Smooth muscle cell of the brain vasculature (primary cell): ENCODE measurements at places on chromosomes 6 and 20.
A peak's percentile ranks its signal among the peaks of the same experiment; 100 is the strongest.

DNA sequence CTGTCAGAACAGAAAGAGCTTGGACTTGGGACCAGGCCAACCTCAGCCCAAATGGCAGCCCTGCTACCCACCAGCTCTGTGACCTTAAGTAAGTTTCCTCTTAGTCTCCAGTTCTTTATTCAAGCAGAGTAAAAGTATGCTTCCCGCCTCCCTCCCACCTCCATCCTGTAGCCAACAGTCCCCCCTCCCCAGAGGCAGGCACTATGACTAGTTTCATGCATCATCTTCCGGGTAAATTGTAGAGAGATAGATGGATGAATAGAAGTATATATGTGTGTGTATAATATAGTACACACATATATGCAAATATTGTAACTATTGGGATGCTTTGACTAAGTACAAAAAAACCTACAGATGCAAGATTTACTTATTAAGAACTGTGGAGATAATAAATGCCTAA is 39.5 kb upstream of the B4GALT5 start:
- DNase-seq: no peak

- DNase-seq: peak; percentile 69
Measured at GRCh38 chr20:19817017-19817416, 59.0 kb downstream of the RIN2 start.

DNA sequence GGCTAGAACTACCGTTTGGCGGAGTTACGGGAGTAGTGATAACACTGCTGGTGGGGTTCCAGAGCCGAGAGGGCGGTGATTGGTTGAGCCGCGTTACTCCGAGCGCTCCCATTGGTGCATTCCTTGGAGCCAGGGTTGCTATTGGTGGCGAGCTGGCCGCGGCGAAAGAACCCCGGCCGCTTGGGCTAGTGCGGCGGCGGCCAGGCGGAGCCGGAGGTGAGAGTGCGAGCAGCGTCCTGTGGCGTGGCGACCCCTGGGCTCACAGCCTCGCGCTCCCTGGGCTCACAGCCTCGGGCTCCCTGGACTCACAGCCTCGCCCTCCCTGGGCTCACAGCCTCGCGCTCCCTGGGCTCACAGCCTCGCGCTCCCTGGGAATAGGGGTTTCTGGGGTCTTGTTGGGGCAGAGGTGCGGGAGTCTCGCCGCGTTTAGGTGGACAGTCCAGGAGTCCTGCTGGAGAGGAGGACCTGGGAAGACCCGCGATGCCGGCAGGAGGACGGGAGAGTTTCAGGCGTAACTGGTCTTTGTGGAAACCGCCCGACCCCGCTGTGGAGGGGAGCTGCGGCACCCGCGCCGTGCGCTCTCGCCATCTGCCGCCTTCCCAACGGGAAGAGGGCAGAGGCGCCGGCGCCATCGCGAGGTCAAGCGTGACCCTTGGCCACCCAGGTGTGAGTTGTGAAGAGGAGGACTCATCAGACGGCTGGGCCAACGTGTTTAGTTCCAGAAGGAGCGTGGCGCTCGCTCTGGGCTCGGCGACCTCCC is 12.2 kb downstream of the PRDM13 start:
- no peak for DNase-seq

- peak; percentile 44 for DNase-seq
Measured at GRCh38 chr6:16130932-16131387, 2.1 kb downstream of the MYLIP start.

DNA sequence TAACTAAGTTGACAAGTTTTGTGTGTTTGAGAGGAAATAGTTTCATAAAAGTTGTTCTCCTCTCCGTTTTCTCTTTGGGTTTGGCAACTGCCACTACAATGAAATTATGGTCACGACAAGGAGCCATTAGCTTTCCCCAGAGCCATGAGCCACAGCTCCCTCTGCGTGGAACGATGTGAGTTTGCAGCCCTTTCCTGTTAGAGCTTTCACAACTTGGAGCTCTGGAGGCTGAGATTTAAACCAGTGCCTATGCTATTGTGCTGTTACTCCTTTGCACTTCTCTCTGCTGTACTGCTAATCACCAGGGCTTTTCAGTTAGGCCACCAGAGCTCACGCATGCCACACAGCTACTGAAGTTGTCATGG is 29.3 kb upstream of the TXNDC5 start:
- DNase-seq: no peak

DNA sequence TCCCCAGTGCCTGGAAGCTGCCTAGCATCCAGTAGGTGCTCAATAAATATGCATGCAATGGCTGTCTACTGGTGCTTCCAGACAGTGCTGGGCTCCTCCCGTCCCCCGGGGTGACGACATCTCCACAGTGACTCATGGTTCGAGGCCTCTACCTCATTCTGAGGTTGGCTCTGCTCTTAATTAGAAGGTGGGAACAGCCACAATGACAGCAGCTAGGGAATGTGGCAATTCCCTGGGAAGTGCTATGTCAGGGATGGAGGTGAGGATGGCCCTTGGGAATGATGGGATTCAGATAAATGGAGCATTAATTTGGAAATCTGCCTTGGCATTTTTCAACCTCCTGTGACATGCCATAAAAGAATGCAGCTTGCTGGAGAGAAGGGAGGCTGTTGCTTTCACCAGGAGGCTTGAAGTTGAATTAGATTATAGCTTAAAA is 43.5 kb upstream of the NFATC2 start:
- DNase-seq: no peak

GRCh38 chr20:2693286-2694007 is 867 bp downstream of the EBF4 start:
- no peak for DNase-seq

- no peak for DNase-seq
Measured at GRCh38 chr6:111852725-111853124, 20.5 kb downstream of the FYN start.

GRCh38 chr20:46330831-46331371 is 22.6 kb upstream of the CDH22 start:
- DNase-seq: no peak

- DNase-seq: peak; percentile 21
Measured at GRCh38 chr6:8627085-8627861, 191.9 kb upstream of the SLC35B3 start.

DNA sequence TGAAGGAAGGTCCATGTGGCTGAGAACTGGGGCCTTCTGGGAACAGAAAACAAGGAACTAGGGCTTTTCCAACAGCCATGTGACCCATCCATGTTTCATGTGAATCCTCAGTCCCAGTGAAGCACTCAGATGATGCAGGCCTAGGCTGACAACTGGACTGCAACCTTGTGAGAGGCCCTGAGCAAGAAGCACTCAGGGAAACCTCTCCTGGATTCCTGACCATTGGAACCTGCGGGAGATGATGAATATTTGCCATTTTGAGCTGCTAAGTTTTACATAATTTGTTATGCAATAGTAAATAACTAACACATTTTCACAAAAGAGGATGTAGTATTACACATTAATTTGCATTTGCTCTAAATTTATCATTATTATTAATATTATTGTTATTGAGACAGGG is 38.4 kb upstream of the HLA-G start:
- DNase-seq: no peak

- DNase-seq: no peak
Measured at GRCh38 chr6:170485159-170485558, 67.9 kb downstream of the PSMB1 start.

DNA sequence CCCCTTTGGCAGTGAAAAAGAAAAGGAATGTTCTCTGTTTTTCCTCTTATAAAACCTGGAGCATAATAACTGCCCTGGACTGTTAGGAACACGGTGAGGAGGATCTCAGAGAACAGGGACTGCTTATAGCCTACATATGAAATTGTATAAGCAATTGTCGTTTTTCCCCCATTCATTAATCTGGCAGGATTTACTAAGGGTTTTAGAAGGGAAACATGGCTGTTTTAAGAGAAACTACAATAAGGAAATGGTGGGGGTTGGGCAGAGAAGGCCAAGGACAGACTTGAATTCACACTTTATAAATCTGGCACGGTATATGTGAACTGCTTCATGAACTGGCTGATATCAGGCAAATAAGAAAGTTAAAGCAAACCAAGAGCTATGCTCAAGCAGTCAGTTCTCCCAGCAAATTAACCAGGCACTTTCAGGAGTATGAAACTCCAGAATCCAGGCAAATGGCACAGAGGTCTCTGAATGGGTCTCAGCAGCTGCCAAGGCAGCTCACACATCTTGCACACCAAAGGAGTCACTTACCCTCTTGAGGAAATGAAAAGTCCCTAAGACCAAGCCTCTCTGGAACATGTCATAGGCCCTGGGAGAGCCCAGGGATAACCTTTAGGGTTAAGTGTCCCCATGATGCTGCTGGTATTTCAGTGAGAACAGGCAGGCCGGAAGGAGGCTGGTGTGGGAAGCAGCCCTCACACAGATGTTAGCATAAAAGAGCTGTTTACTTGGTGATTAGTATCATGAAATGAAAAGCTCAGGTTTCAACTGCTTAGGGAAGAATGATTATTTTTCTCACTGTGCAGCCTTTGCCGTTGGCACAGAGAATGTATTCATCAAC is 260.5 kb upstream of the MARCKS start:
- no peak for DNase-seq

DNA sequence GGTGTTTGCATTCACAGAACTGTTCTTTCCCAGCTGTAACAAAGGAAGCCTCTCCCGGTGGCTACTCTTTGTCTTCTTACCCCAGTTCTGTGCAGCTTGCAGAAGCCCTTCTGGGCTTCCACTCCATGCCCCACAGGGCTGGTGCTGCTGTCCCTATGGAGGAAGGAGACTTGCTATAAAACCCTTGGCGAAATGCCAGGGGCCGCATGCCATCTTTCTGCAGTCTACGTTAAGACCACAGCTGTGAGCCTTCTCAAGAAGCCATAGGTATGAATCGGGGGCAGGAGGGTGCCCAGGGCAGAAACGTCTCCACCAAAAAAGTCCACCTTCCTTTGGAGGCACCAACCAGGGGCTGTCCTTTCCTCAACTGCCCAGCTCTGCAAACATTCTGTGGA is 60.7 kb downstream of the PRND start:
- DNase-seq: no peak

GRCh38 chr20:47805951-47806350 is 20.7 kb upstream of the SULF2 start:
- no peak for DNase-seq

- DNase-seq: no peak
Measured at GRCh38 chr6:111534231-111534751, 51.3 kb upstream of the REV3L start.

GRCh38 chr6:157326979-157327378 is 3.7 kb upstream of the TMEM242 start:
- DNase-seq: no peak

GRCh38 chr20:49560646-49561045 is 7.3 kb downstream of the PTGIS start:
- no peak for DNase-seq

- DNase-seq: no peak
Measured at GRCh38 chr6:143196525-143197225, 136.0 kb downstream of the AIG1 start.
